HepG2 (cell line): ENCODE measurements at places on chromosomes 3 and 15. TPM values are rescaled to one million over a fixed set of nuclear protein-coding genes. Genes with fewer than 3 reads are reported as not detected.

DNA sequence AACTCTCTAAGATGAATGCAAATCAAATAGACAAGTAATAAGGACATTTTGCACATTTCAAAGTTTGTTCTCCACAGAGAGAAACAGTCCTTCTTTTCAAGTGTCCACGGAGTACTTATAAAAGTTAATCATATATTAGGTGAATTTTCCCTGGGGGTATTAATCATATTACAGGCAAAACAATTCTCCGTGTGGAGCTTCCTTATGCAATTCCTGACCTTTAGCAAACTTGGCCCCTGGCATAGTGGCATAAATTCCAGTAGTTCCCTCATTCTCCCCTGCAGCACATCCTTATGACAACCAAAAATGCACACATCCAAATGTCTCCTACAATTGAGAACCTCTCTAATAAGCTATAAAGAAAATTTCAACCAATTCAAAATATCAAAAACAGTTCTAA is 34.4 kb downstream of the FSIP1 start:
- no peak for DNase-seq

DNA sequence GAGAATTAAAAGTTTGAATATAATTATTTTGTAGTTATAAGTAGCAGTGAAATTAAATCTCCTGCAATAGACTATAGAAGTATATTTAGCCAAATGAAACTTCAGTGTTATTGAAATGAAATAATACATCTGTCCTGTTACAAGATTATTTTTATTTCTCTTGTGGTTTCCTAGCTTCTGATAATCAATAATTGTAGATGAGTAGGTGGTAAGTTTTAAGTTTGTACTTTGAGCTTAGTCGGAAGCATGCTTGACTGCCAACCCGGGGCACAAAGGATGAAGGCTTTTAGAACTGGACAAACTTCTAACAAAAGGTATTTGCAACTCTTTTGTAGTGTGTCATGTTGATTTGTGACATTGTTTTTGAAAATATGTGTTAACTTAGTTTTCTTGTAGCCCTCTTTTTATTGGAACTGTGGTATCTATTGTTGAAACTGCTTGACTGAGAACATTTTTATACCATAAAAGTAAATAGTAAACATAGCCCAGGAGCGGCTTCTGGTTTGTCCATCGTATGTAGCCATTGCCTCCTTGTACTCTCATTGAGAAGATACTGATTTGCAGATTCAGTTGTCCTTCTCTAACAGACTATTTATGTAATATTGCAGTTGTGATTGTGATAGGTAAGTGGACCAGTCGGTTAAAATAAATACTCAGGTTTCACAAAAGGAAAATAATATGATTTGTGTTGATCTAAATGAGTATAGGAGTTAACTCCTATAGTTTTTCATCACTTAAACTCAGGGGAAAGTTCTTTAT is 2.9 kb downstream of the CTNNB1 start:
- peak; percentile 37 for DNase-seq

DNA sequence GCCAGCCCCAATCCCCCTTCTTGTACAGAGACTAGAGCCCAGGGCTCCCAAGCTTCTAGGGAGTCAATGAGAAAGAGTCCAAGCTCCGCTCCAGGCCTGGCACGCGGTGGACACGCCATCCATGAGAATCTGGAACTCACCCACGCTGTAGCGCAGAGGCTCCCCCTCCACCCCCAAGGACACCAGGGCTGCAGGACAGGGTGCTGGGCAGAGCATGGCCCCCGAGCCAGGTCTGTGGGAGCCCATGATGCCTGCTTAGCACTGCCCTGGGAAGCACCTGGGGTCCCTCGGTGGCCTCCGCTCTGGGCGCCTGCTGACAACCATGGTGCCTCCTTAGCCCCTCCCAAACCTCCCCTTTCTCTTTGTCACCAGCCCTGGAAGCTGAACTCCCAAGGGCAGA is 28.5 kb downstream of the ACSBG1 start:
- DNase-seq = no peak

GRCh38 chr3:146308222-146308621 is 57.3 kb upstream of the PLSCR4 start:
- no peak for DNase-seq

DNA sequence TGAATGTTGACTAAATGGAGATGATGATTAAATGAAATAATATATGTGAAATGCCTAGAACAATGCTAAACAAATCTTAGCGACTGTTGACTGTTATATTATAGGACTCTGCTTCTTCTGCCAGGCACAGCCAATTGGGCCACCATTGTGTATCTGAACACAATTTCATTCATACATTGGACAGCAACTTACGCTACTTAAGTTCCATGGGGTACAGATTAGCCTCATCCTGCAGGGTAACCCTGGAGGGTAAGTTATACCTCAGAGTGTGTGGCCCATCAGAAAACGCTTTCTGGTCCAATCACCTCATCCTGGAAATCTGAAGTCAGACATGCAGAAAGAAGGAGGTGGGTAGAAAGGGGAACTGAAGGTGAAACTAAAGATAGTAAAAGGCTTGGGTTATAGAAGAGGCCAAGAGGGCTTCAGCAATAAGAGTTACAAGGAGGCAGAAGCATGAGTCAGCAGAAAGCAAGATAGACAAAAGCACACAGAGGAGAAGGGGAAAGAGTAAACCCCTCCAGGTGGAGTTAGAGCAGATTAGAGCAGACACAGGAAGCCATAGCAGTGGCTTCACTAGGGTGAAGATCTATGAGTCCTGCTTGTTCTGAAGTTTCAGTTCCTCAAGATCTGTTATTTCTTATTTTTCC is 119.3 kb upstream of the SLC24A5 start:
- no peak for DNase-seq

GRCh38 chr3:181541414-181541813 is 170.3 kb upstream of the SOX2 start:
- DNase-seq = no peak

- DNase-seq = peak; percentile 69
Observed at GRCh38 chr15:68821841-68822381, 1.2 kb upstream of the ANP32A start.

SERPINI2 gene
- polyA plus RNA-seq = not detected in 2 replicates

TRPM1 gene
- not detected in 2 replicates for polyA plus RNA-seq

COL8A1 gene
- not detected in 2 replicates for polyA plus RNA-seq

CPNE9 gene
- 0.14 and 0.20 TPM in 2 replicates for polyA plus RNA-seq

GUCA1C gene
- polyA plus RNA-seq = not detected in 2 replicates

MPI gene
- 63.5 and 66.7 TPM in 2 replicates for polyA plus RNA-seq

KLHDC8B gene
- polyA plus RNA-seq = 17.8 and 25.3 TPM in 2 replicates
